Right forelimb (tissue), 1 donor: ENCODE measurements at places on chromosomes 13 and 19.

- no peak for DNase-seq
Observed at GRCh38 chr19:40139533-40140287, 49.0 kb upstream of the ZNF780A start.

DNA sequence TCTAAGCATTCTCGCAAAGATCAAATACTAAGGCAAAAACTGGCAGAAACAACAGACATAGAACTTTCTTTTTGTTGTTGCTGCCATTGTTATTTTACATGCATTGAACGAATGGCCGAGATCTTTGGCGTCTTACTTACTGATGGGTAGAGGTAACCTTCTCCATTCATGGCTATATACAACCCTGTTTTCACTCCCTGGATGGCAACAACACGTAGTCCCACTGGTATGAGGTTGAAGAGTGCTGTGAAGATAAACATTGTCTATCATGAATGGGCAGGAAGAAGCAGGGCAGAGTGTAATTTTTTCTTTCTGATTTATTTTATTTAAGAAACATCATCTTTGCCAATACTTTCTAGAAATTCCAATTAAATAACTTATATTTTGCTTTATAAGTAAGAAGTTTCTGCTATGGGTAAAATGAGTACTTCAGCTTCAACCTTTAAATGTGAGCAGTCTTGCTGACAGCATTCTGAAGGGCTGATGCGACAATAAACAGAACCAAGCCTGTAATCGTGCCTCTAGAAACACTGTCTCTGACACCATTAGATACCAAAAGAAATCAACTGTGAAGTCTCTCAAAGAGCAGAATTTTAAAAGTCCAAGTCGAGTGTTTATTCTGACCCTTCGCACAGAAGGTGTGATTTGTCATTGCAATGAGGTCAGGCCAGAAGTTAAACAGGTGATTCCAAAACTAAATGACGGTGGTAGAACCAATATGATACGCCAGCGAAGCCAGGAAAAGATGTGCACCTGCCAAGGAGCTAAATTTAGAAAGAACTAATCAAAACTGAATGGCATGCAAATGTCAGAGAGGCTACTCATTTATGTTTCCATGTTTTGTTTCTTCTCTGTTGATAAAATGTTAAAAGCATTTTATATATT, 416.4 kb downstream of the ITGBL1 start:
- DNase-seq: no peak

- no peak for DNase-seq
Observed at GRCh38 chr19:6446452-6446851, 12.9 kb upstream of the SLC25A41 start.

GRCh38 chr19:50258918-50259372, 55.5 kb downstream of the MYH14 start:
- DNase-seq: no peak

DNA sequence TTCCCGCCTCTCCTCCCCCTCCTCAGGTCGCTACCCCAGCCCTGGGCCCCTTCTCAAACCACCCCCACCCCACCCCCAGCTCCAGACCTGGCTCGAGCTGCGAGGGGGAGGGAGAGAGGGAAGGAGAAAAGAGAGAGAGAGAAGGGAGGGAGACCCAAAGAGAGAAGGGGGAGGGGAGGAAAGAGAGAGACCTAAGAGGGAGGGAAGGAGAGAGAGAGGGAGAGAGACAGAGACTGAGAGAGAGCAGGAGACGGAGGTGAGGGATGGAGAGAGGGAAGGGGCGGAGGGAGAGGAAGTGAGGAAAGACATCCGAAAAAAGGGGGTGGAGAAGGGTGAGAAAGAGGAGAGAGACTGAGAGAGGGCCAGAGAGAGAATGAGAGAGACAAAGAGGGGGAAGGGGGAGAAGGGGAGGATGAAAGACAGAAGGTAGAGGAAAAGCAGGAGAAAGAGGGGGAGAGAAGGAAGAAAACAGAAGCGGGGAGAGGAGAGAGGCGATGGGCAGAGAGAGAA, 2.0 kb upstream of the SPACA6 start:
- DNase-seq: no peak

DNA sequence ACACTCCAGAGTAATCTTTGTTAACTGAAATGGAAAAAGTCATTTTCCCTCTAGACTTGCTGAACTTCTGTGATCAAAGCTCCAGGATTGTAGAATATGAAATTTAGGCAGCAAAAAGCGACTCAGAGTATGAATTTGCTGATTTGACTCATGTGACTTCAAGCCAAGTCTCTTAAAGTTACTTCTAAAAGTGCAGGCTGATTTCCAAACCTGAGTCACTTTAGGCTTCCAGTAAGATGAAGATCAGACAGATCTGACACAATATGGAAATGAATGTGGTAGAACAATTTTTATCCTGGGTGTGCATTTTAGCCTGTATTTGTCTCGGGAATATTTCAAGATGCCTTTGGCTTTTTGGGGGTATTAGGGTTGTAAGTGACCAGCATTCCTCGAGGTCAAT, 151.0 kb upstream of the TMTC4 start:
- DNase-seq: no peak

DNA sequence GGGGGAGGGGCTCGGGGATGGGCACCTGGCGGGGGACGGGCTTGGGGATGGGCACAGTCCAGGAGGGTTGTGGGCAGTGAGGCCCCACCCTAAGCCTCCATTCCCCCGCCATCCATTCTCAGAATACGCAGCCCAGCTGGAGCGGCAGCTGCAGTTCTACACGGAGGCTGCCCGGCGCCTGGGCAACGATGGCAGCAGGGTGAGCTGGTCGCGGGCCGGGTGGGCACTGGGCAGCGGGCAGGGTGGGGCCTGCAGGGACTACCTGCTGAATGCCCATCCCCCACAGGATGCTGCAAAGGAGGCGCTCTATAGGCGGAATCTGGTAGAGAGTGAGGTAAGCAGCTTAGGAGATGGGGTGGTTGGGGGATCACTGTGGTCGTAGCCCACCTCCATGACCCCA, 8.3 kb downstream of the PODNL1 start:
- DNase-seq: no peak

DNA sequence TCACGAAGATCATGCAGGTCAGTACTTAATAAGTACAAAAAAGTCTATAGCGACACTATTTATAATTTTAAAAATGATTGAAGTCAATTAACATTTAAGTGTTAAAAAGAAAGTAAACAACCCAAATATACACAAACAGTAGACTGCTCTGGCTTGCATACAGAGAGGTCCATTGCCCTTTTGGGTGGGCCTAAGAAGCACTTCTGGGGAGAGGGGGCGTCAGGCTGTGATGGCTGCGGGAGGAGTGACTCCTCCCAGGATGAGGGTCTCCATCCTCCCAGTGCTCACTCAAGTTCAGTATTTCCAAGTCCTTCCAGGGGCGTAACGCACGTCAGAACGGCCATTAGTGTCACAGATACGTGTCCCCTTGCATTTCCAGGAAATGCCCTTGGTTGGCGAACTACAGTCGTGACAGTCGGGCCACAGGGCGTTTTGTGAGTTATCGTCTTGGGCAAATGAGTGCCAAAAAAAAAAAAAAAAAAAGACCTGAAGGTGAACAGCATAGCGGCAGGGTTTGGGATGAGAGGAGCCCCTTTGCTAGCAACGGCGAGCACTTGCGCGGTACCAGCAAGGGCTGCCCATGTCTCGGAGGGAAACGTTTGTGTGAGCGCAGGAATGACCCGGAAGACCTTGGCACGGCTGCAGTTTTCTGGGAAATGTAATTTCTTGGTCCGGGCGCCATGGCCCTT, at the start of gene SCGB2B2:
Gene SCGB2B2, minus strand, starts transcription at position 463 of the 689 bp plus-strand sequence. CDS start 82,596 bp downstream, outside the sequence.
- DNase-seq: no peak

- DNase-seq: no peak
Observed at GRCh38 chr13:38147050-38147449, 202.6 kb upstream of the UFM1 start.

- no peak for DNase-seq
Observed at GRCh38 chr13:88303605-88304004, 632.4 kb downstream of the SLITRK5 start.

GRCh38 chr13:81184556-81185265, 843.8 kb upstream of the SPRY2 start:
- no peak for DNase-seq

GRCh38 chr19:40768869-40769268, 6.5 kb upstream of the MIA start:
- DNase-seq: no peak

GRCh38 chr19:47447470-47448359, 24.0 kb downstream of the SLC8A2 start:
- no peak for DNase-seq

- DNase-seq: no peak
Observed at GRCh38 chr13:77353995-77354394, 27.1 kb upstream of the MYCBP2 start.

DNA sequence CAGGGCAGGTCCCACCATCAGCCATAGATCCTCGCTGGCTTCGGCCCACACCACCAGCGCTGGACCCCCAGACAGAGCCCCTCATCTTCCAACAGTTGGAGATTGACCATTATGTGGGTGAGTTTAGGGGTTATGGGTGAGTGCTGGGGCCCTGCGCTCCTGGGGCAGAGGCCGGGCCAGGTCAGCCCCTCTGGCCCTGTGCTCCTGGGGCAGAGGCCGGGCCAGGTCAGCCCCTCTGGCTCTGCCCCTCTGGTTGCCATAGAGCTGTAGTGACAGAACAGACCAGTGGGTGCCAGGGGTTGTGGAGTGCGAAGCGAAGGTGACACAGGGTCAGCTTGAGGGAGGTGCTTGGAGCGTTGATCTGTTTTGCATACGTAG, 15.2 kb downstream of the POLD1 start:
- DNase-seq: no peak

GRCh38 chr19:28840891-28841290, 372.1 kb downstream of the UQCRFS1 start:
- no peak for DNase-seq

DNA sequence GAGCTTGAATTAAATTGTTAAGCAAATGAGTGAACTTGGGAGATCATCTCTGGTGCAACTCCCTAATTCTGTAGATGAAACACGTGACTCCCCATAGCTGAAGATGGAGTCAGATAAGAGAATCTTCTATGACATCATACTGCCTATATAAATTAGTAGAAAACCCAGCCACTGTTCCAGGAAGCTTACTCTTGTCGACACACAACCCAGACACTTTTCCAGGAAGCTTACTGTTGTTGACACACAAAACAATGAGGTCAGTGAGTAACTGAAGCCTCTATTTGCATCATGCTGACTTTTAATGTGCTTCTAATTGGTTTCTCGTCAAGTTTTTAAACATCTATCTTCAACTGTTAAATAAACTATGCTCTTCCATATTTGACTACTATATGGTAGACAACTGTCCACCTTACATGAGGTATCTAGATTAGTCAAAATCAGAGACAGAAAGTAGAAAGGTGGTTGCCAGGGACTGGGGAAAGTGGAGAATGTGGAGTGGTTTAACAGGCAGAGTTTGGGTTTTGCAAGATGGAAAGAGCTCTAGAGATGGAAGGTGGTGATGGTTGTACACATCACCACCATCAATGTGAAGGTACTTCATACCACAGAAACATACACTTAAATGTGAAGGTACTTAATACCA, 168.2 kb downstream of the FGF14 start:
- DNase-seq: no peak
